A549 treated with dexamethasone at 1 μM for 4 hours (cell line): ENCODE measurements at places on chromosomes 12 and 14. TPM values are rescaled to one million over a fixed set of nuclear protein-coding genes. Genes with fewer than 3 reads are reported as not detected.

Gene PPP1R13B
- total RNA-seq, result 5.2 to 7.4 TPM (median 6.0 TPM) in 5 replicates

Gene SLCO1A2
- total RNA-seq, result 0.01 to 0.11 TPM (median 0.03 TPM) in 3 of 5 replicates, not detected in the others

Gene KCNJ8
- total RNA-seq, result 0.21 to 0.27 TPM (median 0.24 TPM) in 5 replicates

Gene IQSEC3
- 0.01 to 0.11 TPM (median 0.02 TPM) in 5 replicates for total RNA-seq

Gene CEP128
- 5.1 to 7.0 TPM (median 6.6 TPM) in 5 replicates for total RNA-seq

Gene OAS1
- total RNA-seq, result 26.8 to 40.7 TPM (median 32.8 TPM) in 5 replicates

Gene MPHOSPH9
- 20.0 to 27.1 TPM (median 26.4 TPM) in 5 replicates for total RNA-seq

Gene LMO3
- total RNA-seq, result not detected in 5 replicates

Gene JDP2
- 21.5 to 34.6 TPM (median 33.3 TPM) in 5 replicates for total RNA-seq

Gene KRT85
- total RNA-seq, result not detected in 5 replicates

Gene SYCP3
- 0.04 to 0.16 TPM (median 0.09 TPM) in 4 of 5 replicates, not detected in the other for total RNA-seq

Gene FKBP11
- total RNA-seq, result 52.7 to 58.9 TPM (median 55.2 TPM) in 5 replicates

Gene CISTR
- not detected in 5 replicates for total RNA-seq

Gene NELL2
- total RNA-seq, result 0.09 to 0.33 TPM (median 0.22 TPM) in 5 replicates

Gene NGB
- total RNA-seq, result 0.05 TPM in 1 of 5 replicates, not detected in the others

Gene NPFF
- not detected in 5 replicates for total RNA-seq

Gene ALKBH2
- 47.8 to 54.7 TPM (median 50.2 TPM) in 5 replicates for total RNA-seq

Gene EPYC
- not detected in 5 replicates for total RNA-seq

Gene TPPP2
- not detected in 5 replicates for total RNA-seq

Gene FGF6
- total RNA-seq, result not detected in 5 replicates

Gene PZP
- not detected in 5 replicates for total RNA-seq

Gene LRTM2
- 0.05 to 0.15 TPM (median 0.06 TPM) in 3 of 5 replicates, not detected in the others for total RNA-seq

Gene SYT1
- total RNA-seq, result 4.6 to 6.7 TPM (median 5.6 TPM) in 5 replicates

Gene PXN
- 187 to 269 TPM (median 251 TPM) in 5 replicates for total RNA-seq

Gene CACNA2D4
- 0.10 TPM in 1 of 5 replicates, not detected in the others for total RNA-seq

Gene IL31
- not detected in 5 replicates for total RNA-seq

Gene KRT72
- total RNA-seq, result not detected in 5 replicates

Gene NRIP2
- not detected in 5 replicates for total RNA-seq

Gene SCN8A
- 1.0 to 1.8 TPM (median 1.6 TPM) in 5 replicates for total RNA-seq

Gene KLC1
- total RNA-seq, result 79.5 to 116 TPM (median 93.7 TPM) in 5 replicates

Gene RNASE7
- total RNA-seq, result not detected in 5 replicates

Gene PTGDR
- total RNA-seq, result not detected in 5 replicates

Gene ERBB3
- 1.1 to 1.7 TPM (median 1.3 TPM) in 5 replicates for total RNA-seq

Gene CHGA
- 1.4 to 3.0 TPM (median 1.6 TPM) in 5 replicates for total RNA-seq

Gene PEBP1
- 233 to 290 TPM (median 287 TPM) in 5 replicates for total RNA-seq

Gene HHIPL1
- 0.09 to 0.34 TPM (median 0.31 TPM) in 5 replicates for total RNA-seq

Gene SRGAP1
- 9.5 to 16.7 TPM (median 13.0 TPM) in 5 replicates for total RNA-seq

Gene RNASE4
- 5.4 to 9.5 TPM (median 8.4 TPM) in 5 replicates for total RNA-seq

Gene DLST
- total RNA-seq, result 88.2 to 101 TPM (median 97.6 TPM) in 5 replicates

Gene PLEKHG7
- not detected in 5 replicates for total RNA-seq

Gene RFX4
- total RNA-seq, result 0.02 to 0.07 TPM (median 0.04 TPM) in 4 of 5 replicates, not detected in the other

Gene VWF
- 0.03 to 0.31 TPM (median 0.24 TPM) in 5 replicates for total RNA-seq

Gene CPNE6
- total RNA-seq, result 0.06 to 0.34 TPM (median 0.13 TPM) in 5 replicates

Gene LIN7A
- 0.17 to 0.28 TPM (median 0.20 TPM) in 5 replicates for total RNA-seq

Gene COL2A1
- total RNA-seq, result 0.06 to 0.18 TPM (median 0.11 TPM) in 5 replicates

Gene FSCB
- not detected in 5 replicates for total RNA-seq

Gene ATF7IP
- total RNA-seq, result 3.3 to 6.7 TPM (median 5.6 TPM) in 5 replicates

Gene RBM23
- 54.9 to 59.6 TPM (median 58.2 TPM) in 5 replicates for total RNA-seq

Gene RHEBL1
- total RNA-seq, result 2.9 to 4.4 TPM (median 4.0 TPM) in 5 replicates

Gene IAPP
- total RNA-seq, result not detected in 5 replicates

Gene CMAS
- 38.9 to 42.7 TPM (median 41.6 TPM) in 5 replicates for total RNA-seq

Gene RTL1
- total RNA-seq, result 0.21 to 0.29 TPM (median 0.24 TPM) in 5 replicates

Gene ZDHHC22
- total RNA-seq, result 0.20 to 0.27 TPM (median 0.23 TPM) in 5 replicates

Gene MRPS35
- total RNA-seq, result 83.2 to 101 TPM (median 87.6 TPM) in 5 replicates
